ENCODE measurements at places on chromosomes 7 and 10.

DNA sequence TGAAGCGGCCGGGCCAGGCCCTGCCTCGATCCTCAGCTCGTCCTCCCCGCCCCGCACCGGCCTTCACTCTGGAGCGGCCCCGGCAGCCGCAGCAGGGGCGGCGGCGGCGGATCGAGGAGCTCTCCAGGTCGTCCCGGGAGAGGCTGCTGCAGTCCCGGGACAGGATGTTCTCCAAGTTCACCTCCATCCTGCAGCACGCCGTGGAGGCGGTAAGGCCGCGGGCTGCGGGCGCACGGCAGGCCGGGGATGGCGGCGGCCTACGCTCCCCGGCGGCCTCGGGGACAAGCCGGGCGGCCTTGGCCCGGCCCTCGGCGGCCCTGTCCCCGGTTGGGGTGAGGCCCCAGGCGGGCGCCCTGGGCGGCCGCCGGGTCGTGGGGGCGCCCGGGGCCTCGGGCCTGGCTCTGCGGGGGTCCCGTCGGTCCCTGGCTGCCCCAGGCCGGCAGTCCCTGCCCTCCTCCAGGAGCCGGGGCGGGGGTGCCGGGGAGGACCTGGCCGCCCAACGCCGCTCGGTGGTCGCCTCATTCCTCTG is 399 bp downstream of the FHIP2A start:
- DNase-seq, result peak; percentile 34

DNA sequence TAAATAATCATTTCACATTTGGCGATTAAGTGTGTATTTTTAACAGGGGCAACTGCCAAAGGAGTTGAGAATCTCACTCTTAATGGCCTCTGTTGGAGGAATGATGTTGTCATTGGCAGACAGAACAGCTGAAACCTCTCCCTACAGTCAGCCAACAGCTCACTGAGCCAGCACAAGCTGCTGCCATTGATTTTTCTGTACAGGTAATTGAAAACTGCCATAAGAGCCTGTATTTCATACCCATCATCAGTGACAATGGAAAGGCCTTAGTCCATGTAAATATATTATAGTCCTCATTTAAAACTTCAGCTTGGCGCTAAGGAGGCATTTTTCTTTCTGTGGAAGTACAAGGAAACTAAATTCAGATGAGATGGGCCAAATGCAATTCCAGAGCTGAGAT is 28.1 kb upstream of the PTN start:
- DNase-seq, result no peak

- DNase-seq, result no peak
These were observed 26.4 kb downstream of the AUTS2 start for GRCh38 chr7:69624435-69625230.

GRCh38 chr10:15141136-15142054 is 27.1 kb downstream of the NMT2 start:
- peak; percentile 17 for DNase-seq

DNA sequence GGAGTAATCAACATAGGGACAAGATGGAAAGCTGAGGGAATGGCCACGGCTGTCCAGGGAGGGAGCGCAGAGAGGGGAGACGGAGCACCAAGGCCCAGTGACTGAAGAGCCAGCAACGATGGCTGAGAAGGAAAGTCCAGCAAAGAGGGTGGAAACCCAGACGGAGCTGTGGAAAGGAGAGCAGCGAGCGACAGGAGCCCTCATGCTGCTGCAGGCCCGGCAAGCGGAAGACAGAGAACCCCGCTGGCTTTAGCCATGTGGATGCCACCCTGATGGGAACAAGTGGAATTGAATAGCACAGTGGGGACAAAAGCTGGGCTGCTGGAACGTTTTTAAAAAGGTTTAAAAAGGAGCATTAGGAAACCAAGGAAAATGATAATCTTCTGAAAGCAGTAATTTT is 82.9 kb upstream of the DDC start:
- no peak for DNase-seq

DNA sequence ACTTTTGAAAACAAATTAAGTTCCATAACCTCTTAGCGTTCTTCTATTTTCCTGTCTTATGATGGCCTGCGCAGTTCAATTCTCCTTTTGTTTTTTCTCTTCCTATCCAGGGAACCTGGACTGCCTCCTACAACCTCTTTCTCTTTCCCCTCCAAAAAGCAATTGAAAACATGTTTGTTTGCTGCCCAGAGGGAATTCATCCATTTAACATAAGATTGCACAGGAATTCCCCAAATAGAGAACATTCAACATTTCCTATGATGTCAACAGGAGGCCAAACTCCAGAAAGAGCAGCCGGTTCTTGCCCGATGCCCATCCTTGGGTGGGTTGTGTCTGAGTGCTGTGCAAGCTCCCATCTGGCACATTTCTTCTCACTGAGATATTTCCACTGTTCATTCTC is 94.2 kb upstream of the NRP1 start:
- no peak for DNase-seq

GRCh38 chr7:75979759-75980429 is 14.5 kb downstream of the TMEM120A start:
- DNase-seq, result no peak

DNA sequence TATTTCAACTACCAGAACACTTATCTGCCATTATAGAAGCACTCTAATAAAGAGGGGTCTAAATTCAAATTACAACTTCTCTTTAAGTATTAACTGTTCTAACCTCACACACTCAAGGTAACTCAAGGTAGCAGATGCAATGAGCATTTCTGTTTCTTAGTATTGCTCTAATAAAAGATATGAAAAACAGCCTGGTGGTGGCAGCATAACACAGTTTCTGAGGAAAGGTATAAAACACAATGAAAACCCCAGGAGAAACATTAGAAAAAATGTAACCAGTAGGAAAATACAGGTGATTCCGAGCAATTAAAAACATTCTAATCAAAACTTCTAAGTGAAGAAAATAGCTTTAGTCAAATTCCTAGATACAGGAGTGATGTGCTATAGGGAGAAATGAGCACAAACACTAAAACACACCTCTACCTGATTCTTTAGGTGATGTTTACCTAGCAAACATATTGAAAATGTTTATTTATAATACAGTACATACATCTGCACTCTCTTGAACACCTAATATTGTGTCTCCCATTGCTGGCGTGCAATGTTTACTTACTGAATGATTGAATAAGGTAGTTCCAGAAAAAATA is 3.5 kb downstream of the MKRN1 start:
- DNase-seq, result peak; percentile 40

GRCh38 chr7:40680657-40681056 is 545.9 kb downstream of the SUGCT start:
- no peak for DNase-seq

GRCh38 chr10:76218035-76218434 is 786.6 kb downstream of the LRMDA start:
- no peak for DNase-seq

DNA sequence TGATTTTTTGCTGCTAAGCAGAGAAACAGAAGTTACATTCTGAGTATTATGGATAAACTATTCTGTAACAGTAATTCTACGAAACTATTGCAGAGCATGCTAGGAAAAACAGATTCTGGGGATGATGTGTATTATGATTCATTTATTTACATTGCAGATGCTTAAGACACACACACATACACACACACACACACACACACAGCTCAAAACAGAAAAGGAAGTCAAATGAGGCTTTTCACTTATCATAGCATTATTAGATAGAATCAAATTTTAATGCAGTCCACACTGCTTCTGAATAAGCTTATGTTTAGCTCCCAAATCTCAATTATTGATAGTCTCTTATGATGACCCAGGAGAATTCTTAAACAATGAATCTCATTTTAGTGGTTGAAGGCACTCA is 307.2 kb downstream of the HGF start:
- DNase-seq, result peak; percentile 32

DNA sequence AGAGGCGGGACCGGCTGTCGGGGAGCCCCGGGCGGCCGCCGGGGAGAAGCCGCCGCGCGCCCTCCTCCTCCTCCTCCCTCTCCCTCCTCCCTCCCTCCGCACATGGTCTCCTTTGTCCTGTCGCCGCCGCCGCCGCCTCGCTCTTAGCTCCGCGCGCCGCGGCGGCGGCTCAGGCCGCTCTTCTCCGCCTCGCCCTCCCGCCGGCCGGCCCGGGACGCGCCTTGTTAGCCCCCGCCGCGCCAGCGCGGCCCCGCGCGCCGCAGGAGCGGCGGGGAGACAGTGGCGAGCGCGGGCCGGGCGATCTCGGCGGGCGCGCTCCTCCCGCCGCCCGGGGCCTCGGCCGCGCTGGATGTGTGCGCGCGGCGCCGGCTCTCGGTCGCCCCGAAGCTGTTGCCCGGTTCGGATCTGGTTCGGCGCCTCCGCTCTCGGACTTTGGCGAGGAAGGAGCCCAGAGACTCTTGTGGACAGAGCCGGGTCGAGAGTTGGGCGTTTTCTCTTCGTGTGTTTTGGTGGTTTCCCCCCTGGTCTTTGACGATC is 437.4 kb upstream of the GALNT17 start:
- peak; percentile 33 for DNase-seq

DNA sequence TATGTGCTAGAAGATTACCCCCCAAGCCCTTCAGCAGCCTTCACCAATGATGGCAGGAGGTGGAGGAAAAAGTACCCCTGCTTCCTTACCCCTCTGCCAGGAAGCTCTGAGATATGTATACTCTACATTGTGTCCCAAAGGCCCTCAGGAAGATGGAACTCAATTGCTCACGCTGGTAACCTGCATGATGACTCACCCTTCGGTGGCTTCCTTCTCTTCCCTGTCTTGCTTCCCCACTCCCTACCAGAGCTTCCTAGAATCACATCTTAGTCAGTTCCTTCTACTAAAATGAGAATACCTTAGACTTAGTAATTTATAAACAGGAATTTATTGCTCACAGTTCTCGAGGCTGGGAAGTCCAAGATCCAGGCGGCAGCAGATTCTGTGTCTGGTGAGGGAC is 405.6 kb downstream of the TYW1 start:
- DNase-seq, result no peak

- DNase-seq, result no peak
These were observed 45.0 kb downstream of the GRID1 start for GRCh38 chr10:86321568-86321967.

DNA sequence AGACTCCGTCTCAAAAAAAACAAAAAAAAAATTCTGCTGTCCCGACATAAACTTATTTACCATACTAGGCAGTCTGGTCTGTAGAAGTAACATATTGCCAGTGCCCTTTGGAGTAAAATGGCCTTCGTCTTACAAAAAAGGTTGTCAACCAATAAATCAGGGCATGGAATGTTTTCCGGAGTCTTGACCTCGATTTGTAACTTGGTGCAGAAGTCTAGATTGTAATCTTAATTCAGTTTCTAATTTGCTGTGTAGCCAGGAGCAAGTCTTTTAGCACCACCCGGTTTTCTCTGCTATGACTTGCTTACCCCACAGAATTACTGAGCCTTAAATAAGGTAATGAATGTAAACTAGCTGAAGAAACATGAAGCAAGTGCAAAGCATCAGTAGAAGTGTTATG is 23.2 kb downstream of the UBN2 start:
- no peak for DNase-seq

DNA sequence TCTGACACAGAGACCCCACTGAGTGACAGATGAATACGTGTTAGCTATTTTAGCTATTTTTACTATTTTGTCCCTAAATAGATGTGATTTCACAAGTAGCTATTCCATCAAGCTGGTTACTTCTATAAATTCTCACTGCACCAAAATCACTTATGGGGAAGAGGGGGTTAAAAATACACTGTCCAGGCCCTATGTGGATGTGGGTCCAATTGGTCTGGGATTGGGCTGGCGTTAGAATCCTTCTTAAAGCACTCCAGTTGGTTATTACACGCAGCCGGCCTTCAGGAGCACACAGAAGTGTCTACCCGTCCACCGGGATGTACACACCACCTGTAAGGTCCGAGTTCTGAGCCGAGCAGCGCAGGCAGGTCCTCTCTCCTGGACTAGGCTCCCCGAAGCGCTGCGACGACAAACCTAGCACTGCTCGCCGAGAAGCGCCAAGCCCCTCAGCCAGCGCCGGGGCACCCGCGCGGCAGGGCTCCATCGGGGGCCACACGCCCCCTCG is 222.3 kb upstream of the MKLN1 start:
- no peak for DNase-seq

GRCh38 chr7:140010194-140010895 is 52.4 kb downstream of the PARP12 start:
- DNase-seq, result no peak

- no peak for DNase-seq
These were observed 555.2 kb downstream of the REEP3 start for GRCh38 chr10:64076322-64076940.

DNA sequence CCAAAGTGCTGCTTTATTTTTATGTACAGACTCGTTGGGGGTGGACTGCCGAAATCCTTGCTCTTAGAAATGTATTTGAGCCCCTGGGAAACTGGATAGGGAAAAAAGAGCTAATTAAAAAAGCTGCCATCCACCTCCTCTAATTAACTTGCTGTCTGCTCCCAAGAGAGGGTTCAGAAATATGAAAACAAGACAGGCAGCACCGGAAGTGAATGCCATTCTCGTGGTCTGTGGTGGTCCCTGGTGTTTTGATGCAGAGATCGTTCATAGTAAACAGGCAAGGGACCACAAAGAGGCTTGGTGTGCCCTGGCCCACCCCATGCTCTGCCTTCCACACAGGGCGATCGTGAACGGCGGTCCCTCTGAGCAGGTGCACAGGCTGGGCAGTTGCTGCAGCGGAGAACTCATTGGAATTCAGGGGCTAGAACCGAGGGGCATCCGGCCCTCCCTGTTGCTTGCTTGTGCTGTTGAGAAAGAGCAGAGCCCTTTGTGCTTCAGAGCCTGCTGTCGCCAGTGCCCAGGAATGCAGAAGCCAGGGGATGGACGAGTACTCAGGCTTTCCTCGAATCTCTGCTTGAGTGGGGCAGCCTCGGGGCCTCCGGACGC is 79.1 kb upstream of the BTBD16 start:
- DNase-seq, result no peak

DNA sequence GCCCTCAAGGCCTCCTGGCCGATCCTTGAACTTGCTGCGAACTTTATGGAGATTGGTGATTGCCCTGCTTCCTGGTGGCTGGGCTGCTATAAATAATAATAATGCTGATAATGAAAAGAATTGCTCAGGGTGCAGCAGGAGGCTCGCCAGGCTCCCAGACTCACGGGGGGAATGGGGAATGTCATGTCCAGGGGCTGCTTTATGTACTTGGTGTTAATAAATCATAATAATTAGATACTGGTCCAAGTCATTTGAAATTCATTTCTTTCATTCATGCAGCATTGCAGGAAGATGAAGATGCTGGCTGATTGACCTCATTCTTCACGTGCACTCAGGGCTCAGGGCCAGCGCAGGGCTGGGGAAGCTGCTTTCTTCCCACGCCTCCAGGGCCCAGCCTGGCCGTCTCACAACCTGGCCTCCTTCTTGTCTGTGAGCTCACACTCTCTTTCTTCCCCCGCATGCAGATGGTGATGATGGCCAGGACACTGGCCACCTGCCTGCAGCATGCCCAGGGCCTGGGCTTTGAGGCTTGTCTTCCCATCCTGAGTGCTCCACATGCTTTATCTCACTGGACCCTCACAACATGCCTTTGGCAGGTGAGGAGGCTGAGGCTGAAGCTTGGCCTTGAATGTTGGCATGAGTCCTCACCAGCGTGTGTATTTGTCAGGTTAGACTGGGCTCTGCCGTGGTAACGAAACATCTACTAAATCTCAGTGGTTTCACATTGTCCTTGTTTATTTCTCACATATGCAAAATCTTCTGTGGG is 138.4 kb upstream of the TNS3 start:
- DNase-seq, result peak; percentile 21

- no peak for DNase-seq
These were observed 41.4 kb upstream of the DMBT1 start for GRCh38 chr10:122519144-122519543.

Data from fibroblast of upper back skin (primary cell).